ENCODE measurements at places on chromosomes 7 and 10.

- DNase-seq: no peak
These were observed 2.5 kb downstream of the PTER start for GRCh38 chr10:16439295-16439694.

GRCh38 chr10:71821909-71822763 is 28.9 kb downstream of the PSAP start:
- no peak for DNase-seq

- no peak for DNase-seq
These were observed 200.6 kb downstream of the NRG3 start for GRCh38 chr10:82075605-82076004.

DNA sequence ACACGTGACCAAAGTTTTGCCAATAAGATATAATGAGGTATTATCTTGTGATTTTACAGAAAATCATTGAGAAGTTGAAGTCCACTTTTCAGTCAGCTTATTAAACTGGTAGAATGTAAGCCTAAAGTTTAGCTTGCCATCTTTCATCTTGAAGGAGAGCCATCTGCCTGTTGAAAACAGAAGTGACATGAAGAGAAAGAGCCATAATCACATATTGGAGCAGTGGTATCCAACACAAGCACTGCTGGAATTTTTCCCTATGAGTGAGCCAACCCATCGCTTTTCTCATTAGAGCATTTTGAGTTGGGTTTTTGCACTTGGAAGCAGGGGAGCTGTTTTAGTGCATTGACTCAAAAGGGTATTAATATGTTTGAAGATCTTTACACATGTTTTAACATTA is 117.6 kb upstream of the FERD3L start:
- no peak for DNase-seq

- no peak for DNase-seq
These were observed 628.4 kb upstream of the TPK1 start for GRCh38 chr7:145464287-145464686.

- DNase-seq: no peak
These were observed 111.5 kb downstream of the NPY start for GRCh38 chr7:24395512-24395911.

DNA sequence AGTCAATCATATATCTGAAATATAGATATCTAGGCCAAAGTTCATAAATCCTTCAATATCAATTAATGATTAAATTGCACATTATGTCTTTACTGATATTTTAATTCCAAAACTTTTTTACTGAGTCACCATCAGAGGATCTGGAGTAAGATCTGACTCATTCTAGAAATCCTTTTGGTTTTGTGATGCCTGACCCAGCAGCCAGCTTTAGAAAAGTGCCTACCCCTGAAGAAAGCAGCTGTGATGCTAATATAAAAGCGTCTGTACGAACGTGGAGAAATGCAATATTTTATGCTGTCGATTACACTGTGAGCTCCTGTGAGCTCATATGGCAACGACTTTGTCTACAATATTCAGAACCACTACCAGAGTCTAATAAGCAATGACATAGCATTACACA is 142.5 kb upstream of the LRRTM3 start:
- DNase-seq: no peak

DNA sequence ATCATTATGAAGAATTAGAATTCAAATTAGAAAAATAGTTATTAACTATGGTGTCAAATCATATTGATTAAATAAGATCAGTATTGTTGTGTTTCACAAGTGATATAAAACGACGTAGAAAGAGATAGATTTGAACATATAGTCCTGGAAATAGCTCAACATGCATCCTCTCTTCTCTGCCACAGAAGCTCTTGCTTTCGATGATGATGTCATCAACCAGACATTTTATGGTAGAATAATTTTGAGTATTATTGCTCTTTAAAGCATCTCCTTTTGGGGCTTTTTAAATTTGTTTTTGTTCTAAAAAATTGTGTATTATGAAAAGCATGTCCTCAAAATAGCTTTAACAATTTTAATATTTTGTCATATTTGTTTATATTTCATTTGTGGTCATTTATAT is 95.0 kb downstream of the DGKB start:
- no peak for DNase-seq

- DNase-seq: no peak
These were observed 107.0 kb upstream of the BTBD16 start for GRCh38 chr10:122164023-122164601.

GRCh38 chr10:17222329-17222728 is 5.7 kb upstream of the VIM start:
- DNase-seq: no peak

- no peak for DNase-seq
These were observed 51.9 kb downstream of the OAT start for GRCh38 chr10:124366825-124367224.

All from stimulated activated CD4-positive, alpha-beta T cell treated with anti-CD3 and anti-CD28 coated beads, TNF-alpha, amount 100 ng/mL, for 1 hour (primary cell).